ENCODE measurements at places on chromosomes 3 and 15. TPM values are rescaled to one million over a fixed set of nuclear protein-coding genes. Genes with fewer than 3 reads are reported as not detected.

- peak overlapping the region; percentile 86 for H3K4me3 ChIP-seq
- peak overlapping the region; percentile 98 for H3K27ac ChIP-seq
- peaks cover 67% of the 10 kb centered on the region for H3K4me1 ChIP-seq
- no peaks in the 10 kb centered on the region for H3K27me3 ChIP-seq
- H3K36me3 ChIP-seq = no peaks in the 10 kb centered on the region
Observed at GRCh38 chr15:77067691-77068367, 3.1 kb downstream of the TSPAN3 start.

- H3K4me1 ChIP-seq = peaks cover 11% of the 10 kb centered on the region
- H3K27me3 ChIP-seq = no peaks in the 10 kb centered on the region
- DNase-seq = no peak
- H3K4me3 ChIP-seq = no peak overlapping the region
- H3K27ac ChIP-seq = no peak overlapping the region
Observed at GRCh38 chr3:52269776-52270175, 8.7 kb downstream of the WDR82 start.

GRCh38 chr3:13044496-13045240 lies 28.6 kb downstream of the IQSEC1 start:
- no peak for DNase-seq
- H3K27ac ChIP-seq = no peak overlapping the region
- no peaks in the 10 kb centered on the region for H3K27me3 ChIP-seq
- no peaks in the 10 kb centered on the region for H3K36me3 ChIP-seq

GRCh38 chr15:88918738-88919137 lies 5.6 kb upstream of the MFGE8 start:
- H3K4me1 ChIP-seq = peaks cover 38% of the 10 kb centered on the region
- peak; percentile 92 for DNase-seq
- no peaks in the 10 kb centered on the region for H3K27me3 ChIP-seq
- H3K36me3 ChIP-seq = no peaks in the 10 kb centered on the region
- H3K27ac ChIP-seq = no peak overlapping the region

GRCh38 chr3:4849136-4849535 lies 130.1 kb upstream of the BHLHE40 start:
- no peak overlapping the region for H3K4me3 ChIP-seq
- no peak overlapping the region for H3K27ac ChIP-seq
- no peaks in the 10 kb centered on the region for H3K36me3 ChIP-seq
- no peaks in the 10 kb centered on the region for H3K27me3 ChIP-seq
- 0 out of 2 replicates have a peak, but pooled peaks cover 6% of the 10 kb centered on the region for H3K4me1 ChIP-seq

- DNase-seq = peak; percentile 76
- peaks cover 24% of the 10 kb centered on the region for H3K4me1 ChIP-seq
- H3K36me3 ChIP-seq = peaks cover 26% of the 10 kb centered on the region
- H3K27ac ChIP-seq = peak overlapping the region; percentile 45
Observed at GRCh38 chr3:138234401-138235179, 47.5 kb downstream of the ARMC8 start.

- no peak overlapping the region for H3K27ac ChIP-seq
- peaks cover 28% of the 10 kb centered on the region for H3K27me3 ChIP-seq
- no peaks in the 10 kb centered on the region for H3K4me1 ChIP-seq
Observed at GRCh38 chr15:23074684-23075083, 35.3 kb upstream of the TUBGCP5 start.

DNA sequence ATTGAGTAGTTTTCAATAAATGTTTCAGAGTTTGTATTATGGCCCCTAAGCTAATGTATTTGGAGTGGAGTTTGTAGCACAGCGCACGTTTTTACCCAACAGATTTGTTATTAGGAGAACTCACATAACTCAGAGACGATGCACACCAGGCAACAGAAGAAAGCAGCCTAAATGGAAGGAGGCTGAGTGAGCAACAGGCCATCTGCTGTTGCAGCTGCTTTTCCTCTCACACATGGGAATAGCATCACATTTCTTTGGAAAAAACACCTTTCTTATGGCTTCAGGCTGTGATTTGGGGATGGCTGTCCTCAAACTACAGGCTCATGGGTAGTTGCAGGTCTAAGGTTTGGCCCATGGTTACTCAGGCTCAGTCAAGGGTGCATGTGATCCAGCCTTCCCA lies 469.3 kb upstream of the MCTP2 start:
- no peak overlapping the region for H3K4me3 ChIP-seq
- no peaks in the 10 kb centered on the region for H3K4me1 ChIP-seq
- no peak for DNase-seq
- no peaks in the 10 kb centered on the region for H3K36me3 ChIP-seq
- H3K27ac ChIP-seq = no peak overlapping the region
- no peaks in the 10 kb centered on the region for H3K27me3 ChIP-seq

DNA sequence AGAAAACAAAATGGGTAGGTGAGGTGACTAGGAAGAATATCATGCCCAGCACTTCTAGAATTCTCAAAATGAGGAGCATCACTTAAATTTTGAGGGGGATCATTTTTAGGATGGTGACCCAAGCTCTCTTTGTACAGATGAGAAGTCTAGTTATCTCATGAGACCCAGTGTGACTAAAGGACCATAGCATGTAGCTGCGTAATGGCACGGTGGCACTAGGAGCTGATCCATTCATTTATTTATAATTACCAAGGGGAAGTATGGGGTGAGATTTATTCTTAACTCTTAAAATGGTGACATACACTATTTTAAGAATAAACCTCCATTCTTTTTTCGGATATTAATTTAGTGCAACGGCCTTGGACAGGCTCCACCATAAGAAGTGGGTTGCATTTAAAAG lies 8.3 kb downstream of the IQGAP1 start:
- no peak overlapping the region for H3K4me3 ChIP-seq
- H3K36me3 ChIP-seq = peaks cover 11% of the 10 kb centered on the region
- peaks cover 23% of the 10 kb centered on the region for H3K4me1 ChIP-seq

- no peak overlapping the region for H3K27ac ChIP-seq
- no peaks in the 10 kb centered on the region for H3K27me3 ChIP-seq
- no peaks in the 10 kb centered on the region for H3K36me3 ChIP-seq
- peak; percentile 60 for DNase-seq
Observed at GRCh38 chr3:8416965-8417364, 84.7 kb upstream of the LMCD1 start.

DNA sequence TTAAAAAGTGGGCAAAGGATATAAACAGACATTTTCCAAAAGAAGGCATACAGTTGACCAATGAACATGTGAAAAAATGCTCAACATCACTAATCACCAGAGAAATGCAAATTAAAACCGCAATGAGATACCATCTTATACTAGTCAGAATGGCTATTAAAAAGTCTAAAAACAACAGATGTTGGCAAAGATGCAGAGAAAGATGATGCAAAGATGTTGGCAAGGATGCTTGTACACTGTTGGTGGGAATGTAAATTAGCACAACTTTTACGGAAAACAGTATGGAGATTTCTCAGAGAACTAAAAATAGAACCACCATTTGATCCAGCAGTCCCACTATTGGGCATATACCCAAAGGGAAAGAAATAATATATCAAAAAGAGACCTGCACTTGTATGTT lies 53.5 kb downstream of the TLNRD1 start:
- no peaks in the 10 kb centered on the region for H3K27me3 ChIP-seq
- H3K36me3 ChIP-seq = no peaks in the 10 kb centered on the region
- no peak overlapping the region for H3K4me3 ChIP-seq
- H3K27ac ChIP-seq = no peak overlapping the region

DNA sequence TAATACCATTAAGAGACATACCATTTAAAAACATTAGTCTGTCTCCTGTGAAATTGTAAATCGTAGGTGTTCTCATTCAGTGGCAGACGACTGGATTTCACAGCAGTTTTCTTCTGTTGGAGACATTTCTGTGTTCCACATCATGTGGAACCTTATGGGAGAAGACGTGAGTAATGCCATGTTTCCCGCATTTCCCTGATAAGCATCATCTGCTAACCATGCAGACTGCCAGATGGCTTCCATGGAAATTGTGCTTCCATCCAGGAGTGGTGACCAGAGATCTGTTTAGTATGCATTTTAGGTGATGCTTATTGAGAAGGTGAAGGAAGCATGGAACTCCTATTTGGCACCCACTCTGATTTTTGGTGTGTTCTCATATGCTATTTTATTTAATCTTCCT lies 28.4 kb upstream of the ST3GAL6 start:
- H3K36me3 ChIP-seq = no peaks in the 10 kb centered on the region
- H3K4me3 ChIP-seq = peak overlapping the region; percentile 96
- DNase-seq = peak; percentile 15
- peaks cover 45% of the 10 kb centered on the region for H3K4me1 ChIP-seq
- no peaks in the 10 kb centered on the region for H3K27me3 ChIP-seq

GRCh38 chr3:113005611-113006010 lies 14.8 kb downstream of the GTPBP8 start:
- DNase-seq = no peak
- no peak overlapping the region for H3K27ac ChIP-seq
- peaks cover 88% of the 10 kb centered on the region for H3K36me3 ChIP-seq
- H3K4me1 ChIP-seq = no peaks in the 10 kb centered on the region
- H3K4me3 ChIP-seq = no peak overlapping the region

DNA sequence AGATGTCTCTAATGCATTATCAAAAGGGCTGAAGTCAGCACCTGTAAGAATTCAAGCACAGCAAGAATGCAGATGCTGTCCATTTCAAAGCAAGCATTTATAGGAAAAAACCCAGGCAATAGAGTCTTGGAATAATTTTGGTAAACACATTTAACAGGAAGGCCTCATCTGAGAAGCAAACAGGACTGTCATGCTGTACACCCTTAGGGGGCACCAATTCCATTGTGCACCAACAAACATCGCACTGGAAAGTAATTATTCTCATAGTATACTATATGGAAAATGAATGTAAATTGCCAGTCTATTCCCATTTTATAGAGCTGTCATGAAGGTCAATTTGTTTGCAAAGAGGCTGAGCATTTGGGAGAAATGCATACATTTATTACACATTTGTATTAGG lies 247.3 kb upstream of the SUCLG2 start:
- H3K27ac ChIP-seq = no peak overlapping the region
- no peaks in the 10 kb centered on the region for H3K36me3 ChIP-seq
- peak; percentile 13 for DNase-seq
- H3K4me1 ChIP-seq = no peaks in the 10 kb centered on the region
- H3K4me3 ChIP-seq = no peak overlapping the region

DNA sequence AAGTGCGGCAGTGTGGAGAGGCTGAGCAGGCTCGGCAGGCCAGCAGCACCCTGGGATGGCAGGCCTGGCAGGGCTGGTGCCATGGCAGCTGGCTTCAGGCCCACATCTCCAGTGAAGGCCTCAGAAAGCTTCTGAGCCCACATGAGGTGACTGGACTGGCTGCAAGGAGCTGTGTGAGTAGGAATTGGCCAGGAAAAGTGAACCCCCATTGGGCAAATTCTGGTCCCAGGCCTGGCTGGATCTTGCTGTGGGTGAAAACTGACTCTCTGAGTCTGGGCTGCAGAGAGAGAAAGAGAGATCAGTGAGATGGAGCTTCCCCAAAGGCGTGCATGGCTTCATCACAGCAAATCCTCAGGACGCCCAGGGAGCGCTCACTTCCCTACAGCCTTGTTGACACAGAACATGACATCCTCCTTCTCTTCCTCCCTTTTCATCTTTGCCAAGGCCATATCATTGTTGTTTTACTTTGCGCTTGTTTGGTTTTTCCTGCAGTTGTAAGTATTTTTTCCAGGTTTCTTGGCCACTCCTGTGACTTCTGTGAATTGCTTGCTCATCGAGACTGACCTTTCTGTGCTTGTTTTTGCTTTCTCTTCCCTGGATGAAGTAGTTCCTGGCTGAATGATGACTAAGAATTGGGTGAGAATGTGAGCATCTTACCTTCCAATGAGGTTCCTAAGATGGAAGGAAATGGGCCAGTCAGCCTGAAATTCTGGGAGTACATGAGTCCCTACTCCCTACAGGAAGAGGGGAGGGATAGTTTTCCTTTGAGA lies 299.1 kb downstream of the TLE3 start:
- H3K4me3 ChIP-seq = no peak overlapping the region
- H3K36me3 ChIP-seq = no peaks in the 10 kb centered on the region
- peak overlapping the region; percentile 48 for H3K27ac ChIP-seq
- H3K27me3 ChIP-seq = no peaks in the 10 kb centered on the region
- H3K4me1 ChIP-seq = peaks cover 18% of the 10 kb centered on the region
- DNase-seq = peak; percentile 65

DNA sequence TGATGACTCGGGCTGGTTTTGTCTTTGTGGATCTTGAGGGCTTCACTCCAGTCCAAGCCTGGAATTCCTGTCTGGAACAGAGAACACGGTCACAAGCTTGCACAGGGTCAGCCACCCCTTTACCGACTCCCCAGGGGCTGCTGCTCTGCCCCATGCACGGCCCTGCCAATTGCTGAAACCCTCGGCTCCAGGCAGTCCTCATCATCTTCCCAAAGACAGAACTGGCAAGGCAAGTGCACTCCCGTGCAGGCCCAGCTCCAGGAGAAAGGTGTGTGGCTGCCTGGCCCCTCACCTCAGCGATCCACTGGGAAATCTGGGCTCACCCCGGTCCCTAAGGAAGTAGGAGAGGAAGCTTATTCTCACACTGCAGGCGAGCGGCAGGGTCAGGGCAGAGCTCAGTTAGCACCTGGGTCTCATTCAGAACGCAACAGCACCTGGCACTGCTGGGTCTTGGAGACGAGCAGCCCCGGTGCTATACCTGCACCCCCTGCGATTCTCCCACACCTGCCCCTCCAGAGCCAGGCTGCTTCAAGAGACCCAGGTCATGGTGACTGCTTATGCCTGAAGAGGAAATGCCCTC lies 7.2 kb downstream of the MAP6D1 start:
- no peak for DNase-seq
- 0 out of 2 replicates have a peak, but pooled peaks cover 3% of the 10 kb centered on the region for H3K36me3 ChIP-seq

- H3K27ac ChIP-seq = no peak overlapping the region
- H3K4me3 ChIP-seq = no peak overlapping the region
- no peaks in the 10 kb centered on the region for H3K27me3 ChIP-seq
- DNase-seq = no peak
- H3K4me1 ChIP-seq = peaks cover 17% of the 10 kb centered on the region
- no peaks in the 10 kb centered on the region for H3K36me3 ChIP-seq
Observed at GRCh38 chr15:78003539-78004008, 73.9 kb downstream of the TBC1D2B start.

DNA sequence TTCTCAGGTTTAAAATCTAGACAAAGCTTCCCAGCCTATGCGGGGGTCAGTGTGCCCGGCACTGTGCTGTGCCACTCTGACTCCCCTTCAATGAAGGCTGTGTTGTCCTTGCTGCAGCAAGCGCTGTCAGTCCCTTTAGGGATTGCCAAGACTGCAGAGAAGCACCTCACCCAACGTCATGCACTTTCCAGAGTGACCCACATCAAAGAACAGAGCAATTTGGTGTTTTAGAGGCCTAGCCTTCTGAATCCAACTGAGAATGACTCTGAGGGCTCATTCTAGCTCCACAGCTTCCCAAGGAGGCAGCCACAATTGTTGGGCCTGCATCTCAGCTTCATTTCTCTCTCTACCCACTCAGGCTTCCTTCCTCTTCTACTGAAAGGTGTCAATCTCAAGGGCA lies 26.4 kb downstream of the SLC9A9 start:
- H3K4me3 ChIP-seq = no peak overlapping the region
- H3K4me1 ChIP-seq = no peaks in the 10 kb centered on the region

Gene REC114
- total RNA-seq = not detected

Gene HIGD2B
- total RNA-seq = not detected

Gene PP2D1
- total RNA-seq = not detected

Gene TEX55
- total RNA-seq = 0.33 TPM

Gene ITGA11
- total RNA-seq = not detected

Gene DUOXA1
- total RNA-seq = 1.3 TPM
